ENCODE measurements at places on chromosomes 4 and X.
A peak's percentile ranks its signal among the peaks of the same experiment; 100 is the strongest.

- peak; percentile 78 for DNase-seq
Measured at GRCh38 chr4:186500721-186501304, 54.6 kb downstream of the MTNR1A start.

- no peak for DNase-seq
Measured at GRCh38 chr4:42643685-42644084, 13.2 kb downstream of the ATP8A1 start.

DNA sequence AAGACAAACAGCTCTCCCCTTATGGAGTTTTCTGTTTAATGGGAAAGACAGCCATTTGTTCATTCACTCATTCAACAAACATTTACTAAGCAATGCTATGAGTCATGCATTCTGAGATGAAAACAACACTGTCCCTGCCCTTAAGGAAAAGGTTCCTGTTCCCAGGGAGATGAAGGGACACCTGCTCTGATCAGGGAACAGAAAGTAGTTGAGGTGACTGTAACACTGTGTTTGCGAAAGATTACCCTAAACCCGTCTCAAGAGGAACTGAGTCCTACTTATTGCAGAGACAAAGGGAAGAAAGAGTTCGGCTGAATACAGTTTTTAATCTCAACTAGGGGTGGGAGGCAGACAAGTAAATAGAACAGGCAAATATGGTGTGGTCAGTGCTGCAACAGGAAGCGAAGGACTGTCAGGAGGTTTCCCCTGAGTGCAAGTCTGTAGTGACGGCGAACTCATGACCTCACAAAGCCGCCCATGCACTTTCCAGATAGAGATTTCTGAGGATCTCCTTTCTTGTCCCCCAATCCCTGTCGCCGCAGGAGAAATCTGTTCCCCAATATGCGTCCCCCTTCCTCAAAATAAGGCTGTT, 712 bp downstream of the STX18 start:
- no peak for DNase-seq

DNA sequence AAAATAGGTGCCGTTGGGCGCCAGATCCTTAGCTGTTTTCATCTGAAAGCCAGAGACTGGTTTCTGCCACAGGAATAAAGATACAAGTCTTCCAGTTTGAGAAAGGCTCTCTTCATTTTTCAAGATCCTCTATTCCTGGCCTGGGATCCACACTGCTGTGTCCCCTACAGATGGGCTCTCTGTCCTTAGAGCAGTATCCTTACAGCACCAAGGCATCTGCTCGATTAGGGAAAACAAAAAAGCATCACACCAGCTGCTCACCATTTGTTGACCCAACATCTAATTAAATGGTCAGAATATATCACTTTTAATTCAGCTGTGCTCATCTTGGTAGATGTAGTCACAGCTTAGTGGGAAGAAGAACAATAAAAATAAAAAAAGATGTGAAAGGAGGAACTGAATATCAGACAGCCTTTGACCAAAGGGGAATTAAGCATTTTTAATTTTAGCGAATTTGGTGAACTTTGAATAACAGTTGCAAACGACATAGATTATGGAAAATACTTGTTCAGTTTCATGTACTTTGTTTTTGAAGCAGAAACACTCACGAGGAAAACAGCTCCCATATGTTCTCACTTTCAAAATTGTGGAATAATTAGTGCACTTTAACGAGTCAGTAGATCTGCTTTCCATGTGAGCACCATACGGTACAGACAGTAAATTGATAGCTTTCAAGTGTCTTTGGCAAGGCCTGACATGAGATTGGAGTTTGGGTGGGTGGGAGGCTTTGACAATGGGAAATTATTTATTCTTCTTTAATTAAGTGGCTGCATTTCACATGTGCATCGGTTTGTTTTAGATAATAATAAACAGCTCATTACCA, 148.4 kb upstream of the CLNK start:
- DNase-seq = no peak

GRCh38 chr4:39613093-39613656, 25.5 kb downstream of the SMIM14 start:
- no peak for DNase-seq

DNA sequence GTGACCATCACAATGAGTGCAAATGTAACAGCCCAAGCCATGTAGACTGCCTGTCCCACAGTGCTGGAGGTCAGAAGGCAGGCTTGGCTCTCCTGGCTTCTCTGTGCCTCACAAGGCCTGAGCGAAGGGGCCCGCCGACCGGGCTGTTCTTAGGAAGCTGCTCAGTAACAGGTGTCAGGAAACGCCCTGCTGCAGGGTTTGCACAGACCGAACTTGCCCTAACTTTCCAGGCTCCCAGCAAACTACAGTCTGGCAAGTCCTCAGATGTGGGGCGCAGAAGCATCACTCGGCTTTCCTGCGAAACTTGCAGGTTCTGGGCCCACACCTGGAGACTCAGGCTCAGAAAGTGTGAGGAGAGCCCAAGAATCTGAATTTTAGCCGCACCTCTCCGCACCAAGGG, 87.6 kb downstream of the CRMP1 start:
- no peak for DNase-seq

GRCh38 chr4:73705056-73705432, 35.3 kb upstream of the CXCL8 start:
- no peak for DNase-seq

DNA sequence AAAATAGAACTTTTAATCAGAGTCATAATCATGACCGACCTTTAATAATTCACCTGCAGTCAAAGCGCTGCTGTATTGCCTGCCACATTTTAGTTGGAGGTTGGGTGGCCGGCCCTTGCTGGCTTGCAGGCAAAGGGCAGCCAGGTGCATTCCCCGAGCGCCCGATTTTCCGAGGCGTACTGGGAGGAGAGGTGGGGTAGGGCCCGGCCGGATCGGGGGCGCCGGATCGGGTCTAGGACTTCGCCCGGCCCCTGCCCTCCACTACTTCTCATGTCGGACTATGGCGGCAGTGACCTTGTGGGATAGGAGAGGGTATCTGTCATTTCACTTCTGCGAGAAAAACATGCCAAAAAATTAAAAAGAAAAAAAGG, 2.5 kb upstream of the RS1 start:
- DNase-seq = peak; percentile 74

GRCh38 chr4:6253111-6253510, 16.5 kb upstream of the WFS1 start:
- no peak for DNase-seq

DNA sequence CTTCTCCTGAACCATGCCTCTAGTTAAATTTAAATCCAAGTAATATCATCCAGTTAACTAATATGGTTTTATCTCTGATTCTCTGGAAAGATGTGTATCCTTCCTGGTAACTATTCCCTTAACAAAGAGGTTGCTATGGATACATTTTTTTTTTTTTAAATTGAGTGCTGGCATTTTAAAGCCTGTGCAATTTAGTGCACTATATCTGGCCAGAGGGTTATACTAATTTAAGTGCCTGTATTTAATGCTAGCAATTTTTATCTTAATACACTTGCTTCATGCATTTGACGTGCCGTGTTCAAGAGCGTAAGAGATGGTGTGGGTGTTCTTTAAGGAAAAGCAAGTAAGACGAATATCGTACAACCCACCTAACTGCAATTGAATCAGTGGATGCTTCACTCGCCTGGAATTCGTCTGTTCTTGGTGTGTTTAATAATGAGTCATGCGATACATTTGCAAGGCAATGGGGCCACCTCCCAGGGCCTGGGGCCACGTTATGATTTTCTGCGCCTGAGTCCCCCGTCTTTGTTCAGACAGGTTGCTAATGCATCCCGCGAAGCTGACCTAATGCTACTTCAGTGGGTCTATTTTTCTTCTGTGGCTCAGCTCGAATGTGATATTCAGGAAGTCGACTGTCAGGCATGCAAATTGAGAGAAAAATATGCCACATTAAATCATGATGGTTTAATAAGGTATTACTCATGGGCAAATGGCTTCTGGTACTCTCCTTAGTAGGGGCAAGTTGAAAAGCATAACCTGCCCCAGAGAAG, 14.2 kb upstream of the MID1 start:
- DNase-seq = peak; percentile 70

All from NCI-H526 treated with DMSO at 0.1 percent for 48 hours (cell line).